ENCODE measurements at places on chromosomes 5 and 9.

DNA sequence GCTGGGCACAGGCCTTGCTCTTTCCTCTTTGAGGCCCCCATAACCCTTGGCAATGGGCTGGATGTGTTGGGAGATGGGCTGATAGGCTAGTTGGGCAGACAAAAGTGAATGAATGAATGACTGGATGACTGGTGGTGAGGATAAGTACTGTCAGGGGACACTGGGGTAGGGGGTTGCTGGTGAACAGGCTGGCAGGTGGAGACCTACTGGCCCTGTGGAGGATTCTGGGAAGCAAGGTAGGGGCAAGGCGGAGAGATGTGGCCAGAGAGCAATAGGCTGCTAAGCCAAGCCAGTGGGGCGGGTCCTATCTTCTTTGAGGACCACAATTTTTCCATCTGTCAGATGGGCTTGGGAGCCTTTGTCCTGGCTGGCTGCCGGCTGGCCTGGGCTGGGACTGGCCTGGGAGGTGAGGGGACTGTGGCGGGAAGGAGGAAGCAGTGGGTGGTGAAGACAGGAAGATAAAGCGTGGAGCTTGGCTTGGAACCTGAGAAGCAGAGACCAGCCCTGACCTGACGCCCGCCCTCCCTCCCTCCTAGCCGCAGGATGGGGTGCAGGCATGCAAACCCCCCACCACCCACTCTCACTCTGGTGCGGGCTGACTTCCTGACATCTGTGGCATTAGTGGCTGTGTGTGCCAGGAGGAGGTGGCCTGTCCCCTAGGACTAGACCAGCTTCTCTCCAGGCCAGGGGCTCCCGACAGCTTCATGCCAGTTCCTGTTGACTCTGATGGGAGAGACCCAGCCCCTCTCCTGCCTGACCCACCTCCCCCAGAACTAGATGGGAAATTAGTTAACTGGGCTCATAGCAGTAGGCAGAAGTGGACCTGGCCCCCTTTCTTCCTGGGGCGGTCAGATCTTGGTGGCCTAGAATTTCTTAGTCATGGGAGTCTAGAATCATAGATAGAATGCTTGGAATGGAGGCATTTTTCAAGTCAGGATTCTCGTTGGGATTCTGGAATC lies 9.5 kb downstream of the CXXC5 start:
- no peak for DNase-seq

DNA sequence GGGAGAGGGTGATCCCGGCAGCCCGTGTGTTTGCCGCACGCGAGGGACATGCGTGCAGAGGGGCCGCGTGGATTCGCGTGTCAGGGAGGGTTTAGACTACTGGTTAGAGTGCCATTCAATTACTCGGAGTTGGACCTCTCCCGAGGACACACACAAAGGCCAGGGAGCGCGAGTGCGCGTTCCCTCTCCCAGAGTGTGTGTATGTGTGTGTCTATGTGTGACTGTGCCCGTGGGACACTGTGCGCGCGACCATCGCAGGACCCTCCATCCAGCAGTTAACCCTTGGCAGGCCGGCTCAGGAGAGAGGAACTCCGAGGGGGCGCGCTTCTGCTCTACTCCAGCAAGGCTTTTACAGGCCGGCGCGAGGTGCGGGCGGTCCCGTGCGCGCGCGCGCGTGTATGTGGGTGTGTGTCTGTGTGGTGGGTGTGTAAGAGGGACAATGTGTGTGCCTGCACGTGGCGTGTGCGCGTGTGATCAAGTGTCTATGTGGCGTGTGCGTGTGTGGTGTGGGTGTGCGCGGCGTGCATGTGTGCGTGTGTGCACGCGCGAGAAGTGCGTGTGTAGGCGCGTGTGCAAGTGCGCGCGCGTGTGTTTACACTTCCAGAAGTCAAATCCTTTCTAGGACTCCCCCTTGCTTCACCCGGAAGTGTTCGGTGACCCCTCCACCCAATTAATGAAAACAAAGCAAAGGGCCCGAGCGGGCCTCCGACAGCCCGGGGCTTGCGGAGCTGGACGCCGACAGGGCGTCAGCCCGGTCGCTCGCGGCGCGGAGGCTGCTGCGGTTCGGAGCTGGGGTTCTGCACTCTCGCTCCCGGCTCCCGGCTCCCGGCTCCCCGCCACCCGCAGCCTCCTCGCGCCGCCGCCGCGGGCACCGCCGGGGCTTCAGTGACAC lies 75.3 kb upstream of the TBCA start:
- peak; percentile 31 for DNase-seq

DNA sequence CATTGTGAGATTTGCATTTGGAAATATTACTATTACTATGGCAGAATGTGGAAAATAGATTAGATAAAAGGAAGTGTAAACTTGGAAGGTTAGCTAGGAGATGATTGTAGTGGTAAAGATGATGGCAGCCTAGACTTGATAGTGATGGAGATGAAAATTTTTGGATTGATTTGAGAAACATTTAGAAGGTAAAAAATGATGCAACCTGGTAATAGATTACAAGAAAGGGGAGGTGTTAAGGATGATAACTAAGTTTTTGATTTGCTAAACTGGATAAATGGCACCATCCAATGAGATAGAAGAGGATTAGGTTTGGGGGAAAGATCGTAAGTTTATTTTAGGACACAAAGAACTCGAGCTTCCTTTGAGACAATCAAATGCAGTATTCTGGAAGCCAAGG lies 8.9 kb upstream of the SLC30A5 start:
- no peak for DNase-seq

DNA sequence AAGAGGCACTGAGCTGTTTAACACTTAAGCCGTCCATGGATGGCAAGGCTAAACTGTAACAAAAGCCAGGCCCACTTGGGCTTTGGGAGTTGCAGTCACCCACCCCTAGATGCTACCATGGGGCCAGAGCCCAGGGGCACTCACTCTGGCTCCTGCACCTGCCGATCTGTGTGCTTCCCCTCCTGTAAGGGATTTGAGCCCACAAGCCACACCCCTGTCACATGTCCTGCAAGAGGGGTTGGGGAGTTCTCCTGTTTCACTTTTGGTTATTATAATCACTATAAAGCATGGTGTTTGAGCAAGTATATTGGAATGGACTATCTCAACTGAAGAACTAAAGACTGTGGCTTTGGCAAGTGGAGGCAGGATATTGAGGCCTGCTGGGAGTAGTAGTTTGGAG lies 14.0 kb upstream of the GPR151 start:
- DNase-seq: no peak

- no peak for DNase-seq
Measured at GRCh38 chr9:93301911-93302541, 118.1 kb downstream of the WNK2 start.

- peak; percentile 67 for DNase-seq
Measured at GRCh38 chr9:98807070-98807813, at the start of gene GALNT12. GALNT12 (plus strand) TSS chr9:98807670; CDS start chr9:98807699, 29 bp downstream.

DNA sequence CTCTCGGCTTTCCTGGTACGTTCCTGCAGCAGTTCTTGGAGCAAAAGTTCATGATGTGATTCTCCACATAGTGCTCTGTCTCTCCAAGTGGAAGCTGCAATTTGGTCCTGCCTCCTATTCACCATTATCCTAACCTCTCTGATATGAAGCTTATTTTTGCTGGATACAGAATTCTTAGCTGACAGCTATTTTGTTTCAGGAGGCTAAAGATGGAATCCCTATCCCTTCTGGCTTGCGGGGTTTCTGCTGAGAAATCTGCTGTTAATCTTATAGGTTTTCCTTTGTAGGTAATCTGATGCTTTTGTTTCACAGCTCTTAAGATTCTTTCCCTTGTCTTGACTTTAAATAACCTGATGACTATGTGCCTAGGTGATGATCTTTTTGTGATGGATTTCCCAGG lies 181.6 kb upstream of the VLDLR start:
- DNase-seq: no peak

GRCh38 chr9:89368550-89368949 lies 50.2 kb downstream of the SECISBP2 start:
- DNase-seq: no peak

DNA sequence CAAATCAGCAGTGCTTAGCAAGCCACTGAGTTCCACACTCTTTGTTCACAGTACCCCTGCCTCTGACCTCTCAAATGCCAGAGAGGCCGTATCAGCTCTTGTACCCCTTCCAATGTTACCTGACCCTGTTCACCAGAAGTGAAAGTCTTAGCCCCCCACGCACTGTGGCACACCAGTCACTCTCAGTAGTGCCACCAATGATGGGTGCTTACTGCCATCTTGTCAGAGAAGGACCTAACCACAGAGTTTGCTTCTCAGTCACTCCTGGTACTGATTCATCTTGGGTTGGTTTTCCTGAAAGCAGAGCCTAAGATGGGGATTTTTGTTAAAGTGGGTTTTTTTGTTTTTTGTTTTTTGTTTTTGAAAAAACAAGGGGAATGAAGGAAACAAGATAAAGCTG lies 28.8 kb upstream of the PANK3 start:
- DNase-seq: no peak

DNA sequence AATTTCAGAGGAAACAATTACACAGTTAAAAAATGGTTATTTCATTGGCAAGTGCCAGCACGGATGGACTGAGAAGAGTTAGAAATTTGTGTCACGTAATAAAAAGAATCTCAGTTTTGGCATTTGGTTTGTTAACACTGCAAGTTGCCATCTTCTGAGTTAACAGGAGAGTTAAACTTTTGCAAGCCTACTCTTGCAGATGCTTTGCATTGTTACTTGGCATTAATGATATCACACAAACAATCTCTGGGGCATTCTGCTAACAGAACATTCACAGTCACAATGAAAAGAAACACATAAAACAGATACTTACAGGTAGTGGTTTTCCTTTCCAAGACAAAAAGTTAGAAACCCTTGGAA lies 647 bp downstream of the FREM1 start:
- DNase-seq: no peak
